Epithelial cell of esophagus (primary cell): ENCODE measurements at places on chromosomes 1 and 21.

DNA sequence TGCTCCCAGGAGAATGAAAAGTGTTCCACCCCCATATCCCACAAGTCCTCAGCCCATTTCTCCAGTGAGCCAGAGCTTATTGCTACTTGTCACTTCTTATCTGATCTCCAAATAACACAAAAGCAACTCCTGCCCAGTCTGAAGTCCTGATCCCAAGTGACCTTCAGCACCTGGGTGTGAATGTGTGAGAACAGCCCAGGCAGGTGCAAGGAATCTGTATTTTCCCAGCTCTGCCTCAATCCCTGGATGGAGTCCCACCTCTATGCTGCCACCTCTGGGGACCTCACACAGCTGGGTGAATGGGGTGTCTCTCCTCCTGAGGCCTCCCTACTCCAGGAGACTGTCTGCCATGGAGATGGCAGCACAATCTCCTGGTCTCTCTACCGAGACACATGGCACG lies 402.4 kb upstream of the PROX1 start:
- no peak for DNase-seq

GRCh38 chr1:1797731-1798341 lies 19.6 kb upstream of the NADK start:
- no peak for DNase-seq

GRCh38 chr1:59522925-59523505 lies 226.1 kb downstream of the FGGY start:
- no peak for DNase-seq

- DNase-seq = peak; percentile 75
Observed at GRCh38 chr1:111234258-111234657, 6.7 kb downstream of the CHI3L2 start.

GRCh38 chr1:153791648-153792253 lies 16.5 kb downstream of the SLC27A3 start:
- peak; percentile 55 for DNase-seq

GRCh38 chr1:226064816-226065248 lies 2.3 kb downstream of the H3-3A start:
- peak; percentile 77 for DNase-seq

- peak; percentile 28 for DNase-seq
Observed at GRCh38 chr21:44737706-44738354, 26.5 kb upstream of the TSPEAR start.

DNA sequence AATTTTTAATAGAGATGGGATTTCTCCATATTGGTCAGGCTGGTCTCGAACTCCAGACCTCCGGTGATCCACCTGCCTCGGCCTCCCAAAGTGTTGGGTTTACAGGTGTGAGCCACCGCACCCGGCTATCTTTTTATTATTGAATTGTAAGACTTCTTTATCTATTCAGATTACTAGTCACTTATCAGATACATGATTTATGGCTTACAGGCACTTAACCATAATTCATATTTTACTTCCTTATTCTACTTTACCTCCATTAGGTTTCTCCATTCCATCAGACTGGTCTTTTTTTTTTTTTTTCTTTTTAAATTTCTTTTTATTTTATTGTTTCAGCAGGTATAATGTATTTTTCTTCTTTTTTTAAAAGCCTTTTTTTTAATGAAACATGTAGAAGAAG lies 4.4 kb downstream of the TMEM183A start:
- no peak for DNase-seq

- no peak for DNase-seq
Observed at GRCh38 chr1:165875604-165876003, 48.2 kb downstream of the UCK2 start.

- DNase-seq = peak; percentile 15
Observed at GRCh38 chr1:50157306-50157941, 48.7 kb downstream of the ELAVL4 start.

DNA sequence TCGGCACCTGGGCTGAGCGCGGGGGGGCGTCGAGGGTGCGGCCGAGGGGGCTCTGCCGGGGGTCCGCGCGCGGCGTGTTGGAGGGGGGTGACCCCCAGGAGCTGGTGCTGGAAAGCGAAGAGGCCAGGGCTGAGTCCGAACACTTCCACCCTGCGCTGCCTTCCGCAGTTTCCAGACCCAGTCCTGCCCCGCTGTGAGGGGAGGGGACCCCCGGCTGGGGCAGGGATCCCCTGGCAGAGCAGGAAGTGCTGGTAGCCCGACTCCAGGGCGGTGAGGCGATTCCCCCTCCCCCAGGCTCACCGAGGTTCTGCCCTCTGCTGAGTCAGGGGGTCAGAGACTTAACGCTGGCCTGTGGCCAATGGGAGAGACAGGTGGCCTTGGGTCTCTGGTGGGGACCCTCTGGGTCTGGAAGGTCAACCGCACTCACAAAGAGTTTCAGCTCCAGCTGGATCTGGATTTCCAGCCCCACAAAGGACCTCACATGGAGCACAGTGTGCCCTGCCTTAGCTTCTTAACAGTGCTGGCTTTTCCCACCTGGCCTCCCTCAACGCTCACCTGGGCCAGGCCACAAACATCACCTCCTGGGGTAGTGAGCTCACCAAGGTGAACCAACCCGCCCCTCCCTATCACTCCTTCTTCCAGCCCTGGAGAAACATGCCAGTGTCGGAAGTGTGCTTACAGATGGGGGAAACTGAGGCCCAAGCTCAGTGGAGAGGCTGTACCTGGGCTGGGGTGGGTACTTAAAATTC lies 39.8 kb upstream of the SYNC start:
- DNase-seq = no peak

DNA sequence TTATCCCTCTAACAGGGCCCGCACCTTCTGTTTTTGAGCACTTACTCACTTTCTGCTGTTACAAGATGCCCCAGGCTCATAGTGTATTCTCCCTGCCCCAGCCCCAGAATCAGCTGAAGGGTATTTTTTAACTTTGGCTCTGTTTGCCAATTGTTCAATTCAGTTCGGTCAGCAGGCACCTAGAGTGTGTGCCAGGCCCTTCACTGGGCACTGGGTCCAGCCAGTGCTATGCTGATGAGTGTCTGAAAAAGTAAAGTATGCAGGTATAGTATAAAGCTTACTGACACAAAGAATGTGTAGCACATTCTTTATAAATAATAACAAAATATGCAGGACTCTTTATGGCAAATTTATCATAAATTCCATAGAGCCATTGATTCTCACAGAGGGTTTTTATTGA lies 35.0 kb downstream of the FHAD1 start:
- DNase-seq = no peak

- DNase-seq = peak; percentile 56
Observed at GRCh38 chr1:239976130-239976968, 115.3 kb upstream of the FMN2 start.

- no peak for DNase-seq
Observed at GRCh38 chr1:43443197-43443946, 10.4 kb downstream of the HYI start.

DNA sequence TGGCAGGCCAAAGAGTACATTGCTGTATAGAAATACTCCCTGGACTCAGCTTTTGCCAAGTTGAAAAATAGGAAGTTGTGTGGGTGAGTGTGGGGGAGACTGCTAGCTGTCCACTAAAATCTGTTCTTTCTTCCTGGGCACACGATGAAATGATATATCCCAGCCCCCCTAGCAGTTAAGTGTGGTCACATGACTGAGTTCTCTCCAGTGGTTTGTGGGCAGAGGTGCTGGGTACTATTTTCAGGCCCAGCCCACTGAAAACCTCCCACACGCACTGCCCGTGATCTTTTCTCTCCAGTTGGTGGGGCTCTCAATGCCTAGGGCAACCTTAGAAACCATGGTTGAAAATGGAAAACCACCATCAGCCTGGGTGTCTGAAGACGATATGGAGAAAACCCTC lies 119.7 kb upstream of the LMO4 start:
- no peak for DNase-seq

- DNase-seq = no peak
Observed at GRCh38 chr1:45488666-45489377, 2.1 kb downstream of the TESK2 start.

DNA sequence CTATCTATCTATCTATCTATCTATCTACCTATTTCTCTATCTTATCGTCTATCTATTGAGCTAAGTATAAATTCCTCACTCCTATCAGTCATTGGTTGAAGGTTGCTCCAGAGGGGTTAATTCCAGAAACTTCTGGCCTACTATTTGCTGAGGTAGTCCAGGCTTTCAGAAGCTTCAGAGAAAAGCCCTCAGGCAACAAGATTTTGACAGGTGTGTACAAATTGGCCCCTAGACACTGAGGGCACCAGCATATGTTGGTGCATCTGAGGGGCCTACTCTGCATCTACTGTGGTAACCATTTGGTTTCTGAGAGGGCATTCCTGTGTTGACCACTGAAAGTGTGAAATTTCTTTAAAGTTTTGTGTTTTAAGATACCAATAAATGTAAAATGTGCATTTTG lies 265.2 kb upstream of the B3GALT2 start:
- DNase-seq = no peak

DNA sequence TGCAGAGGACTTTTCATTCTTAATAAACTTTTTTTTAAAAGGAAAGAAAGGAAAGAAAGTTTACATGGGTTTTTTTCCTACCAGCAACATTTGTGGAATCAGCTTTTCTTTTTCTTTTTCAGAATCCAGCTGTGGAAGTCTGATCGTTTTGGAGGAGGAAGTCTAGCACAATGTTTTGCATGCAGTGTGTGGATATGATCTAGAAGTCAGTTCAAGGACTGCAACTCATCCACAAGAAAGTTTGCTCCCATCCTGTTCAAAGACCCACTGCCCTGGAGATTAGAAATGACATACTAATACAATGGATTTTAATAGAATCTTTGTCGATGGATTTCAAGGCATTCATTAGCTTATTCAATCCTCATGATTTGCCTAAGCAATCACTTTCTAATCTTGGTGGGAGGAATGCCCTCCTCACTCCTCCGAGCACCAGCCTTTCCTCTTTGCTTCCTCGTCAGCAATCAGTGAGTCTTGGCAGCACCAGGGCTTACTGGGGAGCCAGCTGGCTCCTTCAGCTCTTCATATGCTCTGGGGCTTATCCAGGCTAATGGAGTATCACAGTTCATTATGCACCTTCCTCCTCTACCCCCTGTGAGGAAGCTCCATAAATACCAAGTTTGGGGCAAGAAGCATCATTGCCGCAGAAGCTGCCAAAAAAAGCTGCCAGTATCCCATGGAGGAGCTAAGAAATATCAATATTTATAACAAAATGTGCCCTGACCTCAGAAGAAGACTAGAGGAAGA lies 392.3 kb upstream of the PKN2 start:
- no peak for DNase-seq

GRCh38 chr1:114126261-114127095 lies 27.2 kb downstream of the SYT6 start:
- no peak for DNase-seq

GRCh38 chr1:63024132-63024531 lies 240.2 kb downstream of the ATG4C start:
- DNase-seq = no peak

GRCh38 chr1:24463776-24464735 lies 38.6 kb upstream of the RCAN3 start:
- DNase-seq = no peak

DNA sequence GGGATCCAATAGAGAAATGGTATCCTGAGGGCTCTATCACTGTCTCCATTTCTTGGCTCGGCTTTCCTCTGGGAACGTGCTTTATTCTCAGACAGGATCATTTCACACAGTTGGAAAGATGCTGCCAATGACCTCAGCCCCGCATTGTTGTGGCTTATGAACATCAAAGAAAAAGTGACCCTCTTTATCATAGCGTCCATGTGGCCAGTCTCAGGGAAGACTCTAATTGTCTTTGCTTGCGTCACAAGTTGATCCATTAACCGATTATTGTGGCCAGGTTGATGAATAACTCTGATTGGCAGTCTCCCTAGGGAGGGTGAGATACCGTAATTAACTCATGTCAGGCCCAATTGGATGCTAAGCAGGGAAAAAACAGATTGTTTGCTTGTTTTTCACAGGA lies 10.4 kb upstream of the TMEM9 start:
- DNase-seq = no peak

GRCh38 chr1:219574484-219575087 lies 38.3 kb downstream of the ZC3H11B start:
- no peak for DNase-seq

DNA sequence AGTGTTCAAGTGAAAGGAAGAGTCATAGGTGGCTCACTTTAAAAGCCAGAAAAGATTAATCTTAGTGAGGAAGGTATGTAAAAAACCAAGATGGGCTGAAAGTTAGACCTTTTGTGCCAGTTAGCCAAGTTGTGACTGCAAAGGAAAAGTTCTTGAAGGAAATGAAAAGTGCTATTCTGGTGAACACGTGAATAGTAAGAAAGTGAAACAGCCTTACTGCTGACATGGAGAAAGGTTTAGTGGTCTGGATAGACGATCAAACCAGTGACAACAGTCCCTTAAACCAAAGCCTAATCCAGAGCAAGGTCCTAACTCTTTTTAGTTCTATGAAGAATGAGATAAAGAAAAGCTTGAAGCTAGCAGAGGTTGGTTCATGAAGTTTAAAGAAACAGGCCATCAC lies 106.4 kb downstream of the CTH start:
- DNase-seq = no peak

DNA sequence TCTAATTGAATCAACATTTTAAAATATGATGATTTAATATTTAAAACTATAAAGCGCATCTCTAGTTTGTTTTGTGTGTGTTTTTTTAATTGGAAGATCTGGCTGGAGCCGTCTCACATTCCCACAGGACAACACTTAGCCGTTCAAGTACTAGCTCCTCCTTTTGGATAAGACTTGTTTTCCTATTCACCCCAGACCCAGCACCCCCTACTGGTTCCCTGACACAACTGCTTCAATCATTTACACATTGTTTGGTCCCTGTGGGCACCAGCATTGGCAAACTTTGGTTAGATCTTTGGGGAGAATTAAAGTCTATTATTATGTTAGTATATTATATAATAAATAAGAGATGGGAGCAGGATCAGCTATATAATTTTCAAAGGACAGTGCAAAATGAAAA lies 34.5 kb downstream of the TYW3 start:
- DNase-seq = peak; percentile 31

DNA sequence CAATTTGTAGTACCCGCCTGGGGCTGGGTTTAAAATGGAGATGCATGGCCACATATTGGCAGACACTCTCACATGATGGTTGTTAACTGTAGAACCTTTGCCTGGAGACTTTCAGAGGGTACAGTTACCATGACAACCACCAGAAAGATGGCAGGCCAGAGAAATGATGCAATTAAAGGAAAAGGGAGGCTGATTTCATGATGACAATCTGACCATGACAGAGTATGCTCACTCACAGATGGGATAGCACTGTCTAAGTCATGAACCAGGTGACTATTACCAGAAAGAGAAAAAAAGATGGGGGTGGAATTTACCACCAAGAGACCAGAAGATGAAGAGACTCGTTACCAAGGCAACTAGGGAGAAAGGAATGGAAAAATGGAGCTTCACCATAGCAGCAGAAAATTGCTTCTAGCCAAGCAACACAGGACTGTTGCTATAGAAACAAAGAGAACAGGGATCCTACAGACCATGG lies 3.5 kb upstream of the TRIT1 start:
- DNase-seq = no peak

DNA sequence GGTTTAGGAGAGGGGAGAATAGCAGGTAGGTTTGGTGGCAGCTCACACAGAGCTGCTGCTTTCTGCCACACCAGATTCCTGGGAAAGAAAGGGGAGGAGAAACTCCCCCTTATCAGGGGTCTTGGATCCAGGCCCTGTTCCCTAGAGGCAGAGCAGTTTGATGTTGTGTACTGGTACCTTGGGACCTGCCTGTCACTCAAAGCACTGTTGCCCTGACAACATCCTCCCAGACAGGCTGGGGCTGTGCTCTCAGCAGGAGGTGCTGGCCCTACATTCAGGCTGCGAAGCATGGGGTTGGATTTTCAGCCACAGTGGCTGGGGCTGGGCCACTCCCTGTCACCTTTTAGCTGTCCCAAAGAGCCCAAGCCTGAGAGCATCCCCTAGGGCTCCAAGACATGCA lies 188.0 kb downstream of the GRIK3 start:
- DNase-seq = no peak
